8988T (cell line): ENCODE measurements at places on chromosomes 2 and 18.

DNA sequence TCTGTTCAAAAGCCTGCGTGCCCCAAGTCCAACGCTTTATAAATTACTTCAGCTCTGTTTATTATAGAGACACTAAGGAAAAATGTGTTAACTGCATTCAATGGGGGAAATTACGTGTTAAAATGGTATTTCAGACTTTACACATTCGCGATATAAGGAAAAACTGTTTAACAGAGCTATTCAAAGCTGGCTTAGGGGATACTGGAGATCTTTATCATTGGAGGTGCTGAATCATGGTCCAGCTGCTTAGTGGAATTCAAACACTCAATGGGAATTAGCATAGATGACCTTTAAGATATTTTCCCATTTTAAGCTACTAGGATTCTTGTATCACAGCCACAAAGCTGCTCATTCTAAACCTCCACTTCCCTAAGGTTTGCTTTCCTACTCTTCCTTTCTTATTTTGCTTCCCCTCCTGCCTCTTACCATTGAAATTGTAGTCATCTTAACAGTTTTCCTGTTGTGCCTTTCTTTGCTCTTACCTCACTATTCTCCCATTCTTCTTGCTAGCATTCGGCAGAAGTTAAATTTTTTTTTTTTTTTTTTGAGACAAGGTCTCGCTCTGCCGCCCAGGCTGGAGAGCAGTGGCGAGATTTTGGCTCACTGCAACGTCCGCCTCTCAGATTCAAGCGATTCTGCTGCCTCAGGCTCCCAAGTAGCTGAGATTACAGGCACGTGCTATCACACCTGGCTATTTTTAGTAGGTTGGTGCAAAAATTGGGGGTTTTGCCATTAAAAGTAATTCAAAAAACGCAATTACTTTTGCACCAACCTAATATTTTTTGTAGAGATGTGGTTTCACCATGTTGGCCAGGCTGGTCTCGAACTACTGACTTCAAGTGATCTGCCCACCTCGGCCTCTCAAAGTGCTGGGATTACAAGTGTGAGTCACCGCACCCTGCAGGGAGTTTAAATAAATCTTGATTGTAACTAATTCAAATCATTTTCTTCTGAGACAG lies 6.5 kb downstream of the SULT6B1 start:
- no peak for DNase-seq

DNA sequence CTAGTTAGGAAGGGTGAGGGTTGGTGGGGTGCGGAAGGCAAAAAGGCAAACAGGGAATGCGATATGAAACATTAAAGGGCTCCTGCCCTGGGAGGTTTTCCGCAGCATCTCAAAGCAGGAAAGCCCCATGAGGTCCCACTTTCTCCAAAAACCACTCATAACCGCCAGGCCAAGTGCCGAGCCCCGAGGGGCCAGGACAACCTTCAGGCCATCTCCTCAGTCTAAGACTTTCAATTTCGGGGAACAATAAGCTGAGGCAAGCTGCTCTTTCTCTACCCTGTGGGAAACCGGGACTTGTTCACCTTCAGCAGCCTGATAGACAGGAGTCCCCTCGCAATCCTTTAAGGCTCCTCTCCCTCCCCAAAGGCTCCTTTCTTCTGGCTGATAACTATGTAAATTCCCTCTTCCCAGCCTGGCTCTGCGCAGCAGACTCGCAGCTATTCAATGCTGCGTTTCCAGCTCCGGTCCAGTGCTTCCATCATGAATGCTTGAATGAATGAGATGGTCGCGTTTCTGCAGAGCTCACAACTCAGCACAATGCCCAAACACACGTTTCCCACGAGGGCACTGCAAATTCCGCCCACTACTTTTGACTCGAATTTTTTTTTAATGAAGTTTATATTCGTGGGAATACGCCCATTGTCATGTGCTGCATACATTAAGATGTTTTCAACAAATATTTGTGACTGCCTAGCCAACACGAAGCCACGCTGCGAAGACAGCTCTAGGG lies 1.4 kb downstream of the LAMA1 start:
- DNase-seq, result no peak

DNA sequence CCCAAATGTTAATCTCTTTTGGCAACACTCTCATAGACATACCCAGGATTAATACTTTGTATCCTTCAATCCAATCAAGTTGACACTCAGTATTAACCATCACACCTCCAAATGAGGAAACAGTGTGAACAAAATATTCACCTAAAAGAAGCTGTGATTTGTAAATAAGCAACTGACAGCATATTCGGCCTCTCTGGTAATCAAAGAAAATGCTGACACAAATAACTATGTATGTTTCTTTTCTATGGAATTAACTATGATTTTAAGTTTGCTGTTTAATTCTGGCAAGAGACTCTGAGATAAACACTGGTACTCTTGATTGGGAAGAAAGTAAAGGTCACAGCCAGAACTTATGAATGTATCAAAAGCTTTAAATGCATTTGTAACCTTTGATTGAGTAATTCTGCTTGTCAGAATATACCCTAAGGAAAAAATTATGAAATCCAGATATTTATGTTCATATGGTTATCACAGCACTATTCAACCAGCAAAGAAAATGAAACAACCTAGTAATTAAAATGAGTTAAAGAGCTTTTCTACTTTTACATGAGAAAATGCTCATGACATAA lies 3.6 kb upstream of the GYPC start:
- no peak for DNase-seq

DNA sequence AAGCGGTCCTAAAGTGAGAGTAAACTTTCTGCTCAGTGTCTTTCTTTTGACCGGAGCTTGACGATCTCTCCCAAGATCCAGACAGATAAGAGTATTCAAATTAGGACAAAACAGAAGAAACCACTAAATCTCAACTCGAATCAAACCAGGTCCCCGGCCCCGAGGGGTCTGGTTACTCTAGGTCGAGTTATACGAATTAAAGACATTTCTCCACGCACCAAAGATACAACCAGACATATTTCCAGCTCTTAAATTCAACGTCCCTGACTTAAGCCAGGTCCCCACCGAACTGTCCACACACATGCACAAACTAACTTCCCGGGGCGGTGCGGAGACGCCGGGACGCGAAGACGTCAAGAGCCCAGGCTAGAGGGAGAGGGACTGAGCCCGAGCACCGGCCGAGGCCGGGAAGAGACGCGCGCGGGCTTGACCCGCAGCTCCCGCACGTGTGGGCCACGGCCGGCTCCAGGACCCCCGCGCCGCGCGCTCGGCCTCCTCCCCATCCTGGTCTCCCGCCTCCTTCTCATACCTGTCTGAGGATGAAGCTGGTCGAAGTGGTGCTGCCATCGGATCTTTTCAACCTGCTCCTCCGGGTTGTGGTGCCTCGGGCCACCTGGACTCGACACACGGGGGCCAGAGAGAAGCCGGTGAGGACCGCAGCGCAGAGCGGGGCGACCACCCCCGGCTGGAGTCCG lies 896 bp downstream of the CACNB4 start:
- DNase-seq, result peak; percentile 31

DNA sequence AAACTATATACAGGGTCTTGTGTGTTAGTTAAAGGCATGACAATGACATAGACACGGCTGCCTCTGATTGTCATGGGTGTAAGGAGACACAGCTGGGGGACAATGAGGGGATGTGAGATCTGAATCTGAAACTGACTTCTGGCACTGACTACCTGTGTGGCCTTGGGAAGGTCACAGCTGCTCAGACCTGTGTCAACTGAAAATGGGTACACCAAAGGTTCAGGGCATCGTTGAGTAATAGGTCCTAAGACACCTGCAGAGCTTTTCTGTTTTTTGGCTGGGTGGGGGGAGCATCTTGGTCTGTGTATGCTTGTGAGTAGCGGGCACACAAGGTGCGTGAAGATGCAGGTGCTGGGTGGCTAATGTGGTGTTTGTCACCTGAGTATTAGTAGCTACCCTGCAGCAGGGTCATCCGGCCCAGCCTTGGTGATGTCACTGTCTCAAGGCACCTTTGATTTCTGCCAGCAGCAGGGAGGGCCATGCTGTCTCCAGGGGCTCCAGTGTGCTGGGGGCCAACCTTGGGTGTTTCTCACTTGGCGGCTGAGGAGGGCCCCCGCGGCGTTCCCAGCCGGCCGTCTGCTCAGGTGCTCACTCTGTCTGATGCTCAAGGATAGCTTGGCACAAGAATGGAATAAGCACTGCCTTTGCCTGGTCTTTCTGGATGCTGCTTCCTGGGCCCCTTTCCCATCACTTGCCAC lies 53.1 kb upstream of the HS6ST1 start:
- DNase-seq, result no peak

- no peak for DNase-seq
Observed at GRCh38 chr2:61450144-61450543, 20.7 kb downstream of the USP34 start.

GRCh38 chr2:67108231-67108630 lies 288.9 kb upstream of the ETAA1 start:
- no peak for DNase-seq

DNA sequence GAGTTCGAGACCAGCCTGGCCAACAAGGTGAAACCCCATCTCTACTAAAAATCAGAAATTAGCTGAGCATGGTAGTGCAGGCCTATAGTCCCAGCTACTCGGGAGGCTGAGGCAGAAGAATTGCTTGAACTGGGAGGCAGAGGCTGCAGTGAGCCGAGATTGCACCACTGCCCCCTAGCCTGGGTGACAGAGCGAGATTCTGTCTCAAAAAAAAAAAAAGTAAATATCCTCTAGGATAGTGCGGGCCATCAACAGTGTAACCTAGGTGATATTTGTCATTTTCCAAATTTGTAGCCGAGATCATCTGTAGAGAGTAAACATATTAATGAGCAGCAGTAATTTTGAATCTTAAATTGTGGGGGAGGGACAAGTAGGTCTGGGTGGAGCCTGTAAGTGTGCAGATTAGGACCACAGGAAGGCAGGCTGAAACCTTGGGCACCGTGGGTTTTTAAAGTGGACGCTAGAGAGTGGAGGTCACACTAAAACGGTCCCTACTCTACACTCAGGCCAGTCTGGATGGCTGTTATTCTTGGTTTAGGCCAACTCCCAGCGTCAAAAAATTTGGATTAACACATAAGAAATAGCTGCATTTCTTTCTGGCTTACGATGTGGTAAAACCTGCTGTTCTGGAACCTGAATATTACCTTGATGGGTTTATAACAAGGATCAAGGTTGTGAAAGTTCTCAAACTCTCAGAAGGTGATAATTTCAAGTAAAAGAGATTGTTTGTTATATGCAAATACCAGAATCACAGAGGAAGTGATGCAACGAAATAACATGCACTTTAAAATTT lies 22.7 kb upstream of the TET3 start:
- DNase-seq, result no peak
